ENCODE measurements at places on chromosomes 4 and X.

DNA sequence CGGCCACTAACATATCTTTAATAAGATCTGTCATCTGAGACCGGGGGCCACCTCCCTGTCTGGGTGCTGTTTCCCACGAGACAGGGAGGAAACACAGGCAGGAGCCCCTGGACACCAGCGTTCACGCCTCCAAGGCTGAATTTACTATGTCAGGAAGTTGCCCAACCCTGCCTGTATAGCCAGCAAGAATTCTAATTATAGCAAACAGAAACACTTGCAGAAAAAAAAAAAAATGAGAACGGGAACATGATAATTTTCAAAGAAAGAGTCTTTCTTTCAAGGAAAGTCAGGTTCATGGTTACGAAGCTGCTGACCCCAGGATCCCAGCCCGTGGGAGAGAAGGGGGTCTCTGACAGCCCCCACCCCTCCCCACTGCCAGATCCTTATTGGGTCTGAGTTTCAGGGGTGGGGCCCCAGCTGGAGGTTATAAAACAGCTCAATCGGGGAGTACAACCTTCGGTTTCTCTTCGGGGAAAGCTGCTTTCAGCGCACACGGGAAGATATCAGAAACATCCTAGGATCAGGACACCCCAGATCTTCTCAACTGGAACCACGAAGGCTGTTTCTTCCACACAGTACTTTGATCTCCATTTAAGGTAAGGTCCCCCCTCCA is at the start of gene IL3RA:
TSS of gene IL3RA (plus strand) at position 455 of the 613 bp plus-strand sequence. CDS start 4,981 bp downstream, outside the sequence.
- no peak for DNase-seq

DNA sequence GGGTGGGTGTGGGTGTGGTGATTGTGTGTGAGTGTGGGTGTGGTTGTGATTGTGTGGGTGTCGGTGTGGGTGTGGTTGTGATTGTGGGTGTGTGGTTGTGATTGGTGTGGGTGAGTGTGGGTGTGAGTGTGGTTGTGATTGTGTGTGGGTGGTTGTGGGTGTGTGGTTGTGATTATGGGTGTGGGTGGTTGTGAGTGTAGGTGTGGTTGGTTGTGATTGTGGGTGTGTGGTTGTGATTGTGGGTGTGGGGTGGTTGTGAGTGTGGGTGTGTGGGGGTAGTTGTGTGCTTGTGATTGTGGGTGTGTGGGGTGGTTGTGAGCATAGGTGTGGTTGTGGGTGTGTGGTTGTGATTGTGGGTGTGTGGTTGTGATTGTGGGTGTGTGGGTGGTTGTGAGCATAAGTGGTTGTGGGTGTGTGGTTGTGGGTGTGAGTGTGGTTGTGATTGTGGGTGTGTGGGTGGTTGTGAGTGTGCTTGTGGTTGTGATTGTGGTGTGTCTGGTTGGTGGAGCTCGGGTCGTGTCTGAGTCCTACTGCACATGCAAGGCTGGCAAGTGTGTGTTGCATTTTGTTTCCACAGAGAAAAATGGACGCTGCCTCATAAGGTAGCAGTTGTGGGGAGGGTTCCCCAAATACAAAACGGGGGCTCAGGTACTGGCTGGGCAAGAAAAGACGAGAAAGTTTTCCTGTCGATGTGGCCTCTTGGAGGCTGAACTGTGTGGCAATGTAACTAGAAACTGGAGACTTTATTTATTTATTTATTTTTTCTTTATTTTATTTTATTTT is 116.7 kb downstream of the UBE2K start:
- no peak for DNase-seq

GRCh38 chr4:95517576-95518345 is 31.0 kb downstream of the UNC5C start:
- DNase-seq = no peak

- DNase-seq = no peak
These were observed 20.9 kb upstream of the DUSP9 start for GRCh38 chrX:153626025-153626633.

DNA sequence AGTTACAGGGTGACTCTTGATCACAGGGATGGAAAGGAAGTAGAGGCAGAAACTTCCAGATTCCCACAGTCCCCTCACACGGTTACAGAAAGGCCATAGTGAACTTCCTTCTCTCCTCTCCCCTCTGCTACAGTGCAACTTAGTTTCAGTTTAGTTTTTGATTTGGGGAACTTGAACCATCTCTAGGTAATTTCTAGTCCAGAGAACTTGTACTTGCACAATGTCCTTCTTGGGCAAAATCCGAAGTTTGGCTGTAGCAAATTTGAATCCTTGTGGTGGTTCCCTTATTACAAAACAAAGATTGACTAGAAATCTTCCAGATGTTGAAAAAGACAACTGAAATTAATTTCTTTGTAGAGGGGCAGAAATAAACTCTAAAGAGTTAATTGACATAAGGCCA is 1.2 kb upstream of the BLTP1 start:
- no peak for DNase-seq

- no peak for DNase-seq
These were observed 202.1 kb downstream of the OR13H1 start for GRCh38 chrX:131745942-131746489.

GRCh38 chr4:7068883-7069282 is 1.0 kb upstream of the GRPEL1 start:
- no peak for DNase-seq

DNA sequence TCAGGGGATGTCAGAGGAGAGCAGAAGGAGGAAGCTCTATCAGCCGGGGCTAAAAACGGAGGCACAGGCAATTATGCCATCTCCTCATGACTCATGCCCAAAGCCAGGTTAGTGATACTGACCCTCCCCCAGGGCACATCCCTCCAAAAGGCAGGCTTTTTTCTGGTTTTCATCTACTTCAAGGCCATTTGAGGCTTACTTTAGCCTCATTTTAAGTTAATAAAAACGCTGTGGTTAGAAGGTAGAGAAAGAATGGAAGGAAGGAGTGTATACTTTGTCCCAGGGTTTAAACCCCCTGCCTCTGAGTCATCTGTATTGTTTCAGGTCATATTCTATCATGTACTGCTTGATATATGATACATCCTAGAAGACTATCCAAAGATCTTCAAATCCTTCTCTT is 89.7 kb upstream of the NDP start:
- no peak for DNase-seq

- no peak for DNase-seq
These were observed 146.3 kb downstream of the DTHD1 start for GRCh38 chr4:36427696-36428095.

- DNase-seq = no peak
These were observed 26.9 kb downstream of the HOPX start for GRCh38 chr4:56654238-56654632.

- peak; percentile 29 for DNase-seq
These were observed 61.5 kb upstream of the MMAA start for GRCh38 chr4:145557720-145558119.

DNA sequence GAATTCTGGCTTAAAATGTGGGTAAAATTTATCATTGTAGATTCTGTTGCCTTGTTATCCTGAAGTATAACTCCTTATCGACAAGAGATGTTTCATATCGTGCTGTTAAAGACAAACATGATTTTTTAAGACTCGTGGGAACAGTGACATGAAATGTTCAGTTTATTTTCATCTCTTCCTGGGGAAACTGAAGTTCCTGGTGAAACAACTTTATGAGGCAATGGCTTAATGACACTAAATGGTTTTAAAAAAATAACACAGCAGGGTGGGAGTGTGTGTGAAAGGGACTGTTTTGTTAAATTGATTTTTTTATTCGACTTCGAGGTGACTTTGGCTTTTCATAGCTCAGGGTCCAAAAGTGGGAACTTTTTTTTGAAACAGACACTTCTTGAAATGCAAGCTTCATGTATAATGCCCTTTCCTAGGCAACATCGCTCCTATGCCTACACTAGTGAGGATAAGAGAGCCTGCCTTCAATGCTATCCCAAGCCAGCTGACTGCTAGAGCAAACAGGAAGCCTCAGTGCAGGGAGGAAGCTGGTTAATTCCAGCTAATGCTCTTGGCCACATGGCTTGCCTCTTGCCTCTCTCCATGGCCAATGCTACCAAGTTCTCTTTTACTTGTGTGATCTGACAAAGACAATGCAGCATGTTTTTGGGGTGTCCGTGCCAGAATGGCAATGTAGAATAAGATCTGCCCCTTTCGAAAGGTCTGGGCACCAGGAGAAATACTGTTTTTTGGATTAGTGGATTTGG is 80.9 kb upstream of the PLAC1 start:
- DNase-seq = no peak

- DNase-seq = no peak
These were observed 141.8 kb downstream of the DCHS2 start for GRCh38 chr4:154349829-154350228.

DNA sequence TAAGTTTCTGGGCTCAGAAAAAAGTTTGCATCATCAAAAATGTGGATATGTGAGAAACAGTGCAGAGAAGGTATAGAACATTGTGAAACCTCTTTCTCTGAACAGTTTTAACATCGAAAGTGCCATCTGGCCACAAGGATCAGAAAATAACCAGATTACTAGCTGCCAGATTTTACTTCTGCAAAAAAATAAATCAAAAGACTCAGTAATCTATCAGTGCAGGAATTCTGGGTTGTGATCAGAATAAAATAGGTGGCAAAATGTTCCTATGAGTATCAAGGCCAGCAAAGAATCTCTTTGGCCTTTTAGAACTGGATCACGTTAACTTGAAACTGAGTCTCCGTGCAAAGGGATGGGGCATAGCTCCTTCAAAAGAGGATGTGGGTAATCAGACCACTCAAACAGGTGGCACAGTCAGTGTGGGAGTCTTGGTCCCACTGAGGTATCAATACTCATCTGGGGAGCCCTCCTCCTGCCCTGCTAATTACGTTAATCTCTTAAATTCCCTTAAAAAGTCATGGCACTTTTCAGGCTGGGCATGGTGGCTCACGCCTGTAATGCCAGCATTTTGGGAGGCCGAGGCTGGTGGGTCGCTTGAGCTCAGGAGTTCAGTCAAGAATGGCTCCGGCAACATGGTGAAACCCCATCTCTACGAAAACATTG is 26.7 kb upstream of the RBM47 start:
- no peak for DNase-seq

DNA sequence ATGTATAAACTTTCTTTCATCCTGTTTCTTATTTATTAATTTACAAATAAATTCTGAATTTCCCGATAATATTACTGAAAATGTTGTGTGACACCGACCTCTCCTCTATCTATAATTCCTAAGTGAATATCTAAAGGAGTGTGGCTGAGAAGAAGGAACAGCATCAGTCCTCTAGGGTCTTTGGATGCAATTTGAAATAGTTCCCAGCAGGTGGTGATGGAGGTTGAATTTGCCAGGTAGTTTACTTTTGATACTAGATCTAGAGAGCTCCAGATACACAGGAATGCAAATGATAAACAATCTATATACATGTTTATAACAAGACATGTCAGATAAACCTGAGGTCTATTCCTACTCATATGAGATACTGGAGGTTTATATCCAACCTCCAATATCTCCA is 305.4 kb downstream of the PCDH18 start:
- DNase-seq = no peak

DNA sequence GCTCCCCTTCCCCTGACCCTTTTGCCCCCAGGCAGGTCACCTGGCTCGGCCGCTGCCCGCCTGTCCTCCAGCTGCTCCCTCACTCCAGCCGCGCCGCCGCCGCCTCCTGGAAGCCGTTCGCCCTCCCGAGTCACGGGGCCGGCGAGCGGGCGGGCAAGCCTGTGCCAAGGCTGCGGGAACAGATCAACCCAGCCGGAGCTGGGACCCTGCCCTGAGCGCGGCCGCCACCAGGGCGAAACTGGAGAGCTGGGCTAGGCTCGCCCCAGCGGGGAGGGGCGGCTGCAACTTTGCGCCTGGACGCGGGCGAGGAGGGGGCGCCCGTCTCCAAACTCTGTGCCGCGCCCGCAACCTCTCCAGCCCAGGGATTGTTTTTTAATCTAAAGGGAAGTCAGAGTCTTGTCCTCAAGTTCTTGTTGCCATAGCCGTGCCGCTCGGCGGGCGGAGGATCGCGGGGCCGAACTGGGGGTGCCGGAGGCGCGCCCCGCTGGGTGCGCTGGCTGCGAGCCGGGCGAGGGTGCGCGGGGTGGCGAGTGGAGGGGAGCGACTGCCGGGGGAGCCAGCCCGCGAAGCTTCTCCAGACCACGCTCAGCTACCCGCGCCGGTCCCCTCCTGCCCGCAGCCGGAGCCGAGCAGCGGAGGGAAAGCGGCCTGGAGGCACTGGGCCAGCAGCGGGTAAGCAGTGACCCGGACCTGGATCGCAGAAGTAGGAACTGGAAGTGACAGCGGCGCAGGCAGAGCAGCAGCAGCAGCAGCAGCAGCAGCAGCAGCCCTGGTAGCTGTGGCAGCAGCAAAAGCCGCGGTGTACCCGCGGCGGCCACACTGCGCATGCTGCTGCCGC is 13.4 kb downstream of the ARHGEF6 start:
- DNase-seq = peak; percentile 22

GRCh38 chrX:37627602-37628001 is 56.1 kb downstream of the LANCL3 start:
- DNase-seq = no peak

DNA sequence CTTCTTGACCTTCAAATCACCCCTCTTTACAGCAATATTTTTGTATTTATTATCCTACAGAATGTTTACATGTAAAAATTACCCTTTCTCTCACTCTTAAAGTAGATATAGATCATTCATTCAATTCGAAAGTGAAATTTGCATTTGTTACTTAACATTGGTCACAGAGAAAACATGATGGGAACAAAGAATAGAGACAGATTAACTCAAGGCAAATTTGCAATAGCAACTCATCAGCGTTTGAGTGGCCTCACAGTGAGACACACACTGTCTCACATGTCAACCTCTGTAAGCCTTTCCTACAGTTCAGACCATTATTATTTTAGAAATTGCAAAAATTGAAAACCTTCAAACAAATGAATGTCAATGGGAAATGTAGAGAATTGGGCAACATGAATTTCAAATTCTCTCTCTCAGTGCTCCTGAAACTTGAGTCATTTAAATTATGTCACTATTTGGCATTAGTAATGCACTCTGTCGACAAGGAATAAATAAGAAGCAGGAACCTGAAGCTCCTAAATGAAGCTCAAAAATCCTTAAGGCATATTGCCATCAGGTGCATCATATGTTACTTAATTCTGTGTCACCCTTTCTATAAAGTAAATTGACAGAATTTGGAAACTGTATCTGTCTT is 148.3 kb upstream of the ANXA10 start:
- no peak for DNase-seq

GRCh38 chr4:189804894-189805293 is 135.8 kb upstream of the FRG1 start:
- no peak for DNase-seq

DNA sequence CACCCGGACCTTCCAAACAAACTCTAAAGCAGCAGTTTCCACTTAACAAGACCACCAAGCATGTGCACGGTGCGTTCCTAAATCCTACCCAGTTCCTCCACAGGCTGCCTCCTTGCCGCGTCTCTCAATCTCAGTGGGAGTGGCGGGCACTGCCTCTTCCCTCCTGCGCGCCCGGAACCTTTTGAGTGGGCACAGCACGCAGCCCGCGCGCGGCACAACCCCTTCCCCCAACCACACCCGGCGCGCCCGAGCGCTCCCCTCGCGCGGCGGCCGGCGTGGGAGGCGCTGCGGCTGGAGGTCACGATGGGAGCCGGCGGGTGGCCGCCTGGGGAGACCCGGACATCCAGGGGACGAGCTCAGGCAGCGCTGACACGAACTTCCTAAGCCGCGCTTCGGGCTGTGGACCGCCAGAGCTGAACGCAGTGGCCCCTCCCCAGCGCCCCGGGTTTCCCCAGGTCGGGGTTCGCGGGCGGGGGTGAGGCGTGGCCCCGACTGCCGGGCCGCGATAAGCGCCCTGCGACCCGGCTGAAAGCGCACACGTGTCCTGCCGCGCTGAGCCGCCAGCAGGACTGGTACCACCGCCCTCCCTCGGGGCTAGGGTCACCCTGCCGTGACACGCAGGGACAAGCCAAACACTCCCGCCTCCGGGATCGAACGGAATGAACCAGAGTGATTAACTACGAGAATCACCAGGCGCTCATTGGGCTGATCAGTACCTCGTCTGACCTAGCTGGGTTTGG is at the start of gene ABCG2:
TSS of gene ABCG2 (minus strand) at position 151 of the 740 bp plus-strand sequence. CDS start 18,644 bp downstream, outside the sequence.
- DNase-seq = no peak

Data from renal cortex interstitium (tissue), 15 donors.